Caki2 (cell line): ENCODE measurements at places on chromosomes 4 and X.

DNA sequence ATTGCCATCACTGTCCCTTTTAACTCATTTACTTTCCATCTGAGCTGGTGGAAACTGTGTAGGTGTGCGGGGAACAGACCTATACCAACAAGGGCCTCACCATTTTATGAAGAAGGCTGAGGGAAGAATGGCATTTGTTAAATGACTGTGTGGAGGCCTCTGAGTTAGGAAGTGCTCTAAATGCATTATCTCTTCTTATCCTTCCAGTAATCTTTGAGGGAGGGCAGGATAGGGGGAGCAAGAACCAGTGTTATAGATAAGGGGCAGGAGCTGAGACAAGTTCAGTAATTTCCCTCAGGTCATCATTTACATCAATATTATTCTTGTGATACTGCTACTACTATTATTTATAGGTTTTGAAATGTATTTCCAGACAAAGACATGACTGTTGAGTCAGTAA is 122.4 kb upstream of the PDLIM3 start:
- no peak for DNase-seq

DNA sequence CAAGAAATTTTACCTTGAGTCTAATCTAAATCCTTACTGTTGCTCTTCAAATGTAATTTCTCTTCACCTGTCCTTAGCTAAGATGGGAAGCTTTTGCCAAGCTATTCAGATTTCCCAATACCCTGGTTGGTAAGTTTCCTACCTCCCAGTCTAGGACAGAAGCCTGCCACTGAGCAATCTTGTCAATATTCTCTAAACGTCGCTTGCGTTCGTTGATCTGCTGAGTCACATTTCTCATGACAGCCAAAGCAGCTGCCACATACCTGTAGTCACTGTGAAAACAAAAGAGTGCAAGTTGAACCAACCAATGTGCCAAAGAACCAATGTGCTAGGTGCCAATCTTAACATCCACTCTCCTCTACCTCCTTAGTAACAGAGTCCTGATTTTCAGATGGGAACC is 111.1 kb downstream of the ARHGEF9 start:
- peak; percentile 2 for DNase-seq

DNA sequence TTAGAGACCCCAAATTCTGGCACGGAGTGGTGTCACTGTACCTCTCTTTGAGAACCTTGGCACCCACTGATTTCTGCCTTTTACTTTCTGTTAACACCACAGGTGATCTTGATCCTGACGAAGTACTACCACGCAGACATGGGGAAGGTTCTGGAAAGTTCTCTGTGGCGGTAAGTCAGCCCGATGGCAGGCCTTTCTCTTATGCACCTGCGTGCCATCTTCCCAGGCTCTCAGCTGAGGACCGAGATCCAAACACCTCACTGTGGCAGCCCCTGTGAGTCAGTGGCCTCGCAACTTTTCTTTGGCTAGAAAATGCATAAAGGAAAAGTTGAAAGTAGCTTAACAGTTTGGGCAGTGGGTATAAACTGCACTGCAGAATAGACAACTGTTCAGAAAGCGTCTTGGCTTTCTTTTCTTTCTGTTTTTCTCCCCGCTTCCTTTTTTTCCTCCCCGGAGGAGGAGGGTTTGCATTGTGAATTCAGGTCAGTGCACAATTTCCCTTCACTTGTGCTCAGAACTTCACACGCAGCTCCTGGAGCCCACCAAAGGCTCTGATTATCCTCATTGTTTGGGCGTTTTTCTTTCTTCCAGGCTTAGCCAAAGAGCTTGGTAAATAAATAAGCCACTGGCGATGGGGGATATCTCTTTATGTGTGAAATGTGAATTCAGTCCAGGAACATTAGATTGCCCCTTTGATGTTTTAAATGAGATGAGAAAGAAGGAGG is 38.4 kb downstream of the PSAPL1 start:
- DNase-seq = no peak

- DNase-seq = peak; percentile 12
Measured at GRCh38 chrX:140733766-140734342, 24.3 kb downstream of the LINC00632 start.

DNA sequence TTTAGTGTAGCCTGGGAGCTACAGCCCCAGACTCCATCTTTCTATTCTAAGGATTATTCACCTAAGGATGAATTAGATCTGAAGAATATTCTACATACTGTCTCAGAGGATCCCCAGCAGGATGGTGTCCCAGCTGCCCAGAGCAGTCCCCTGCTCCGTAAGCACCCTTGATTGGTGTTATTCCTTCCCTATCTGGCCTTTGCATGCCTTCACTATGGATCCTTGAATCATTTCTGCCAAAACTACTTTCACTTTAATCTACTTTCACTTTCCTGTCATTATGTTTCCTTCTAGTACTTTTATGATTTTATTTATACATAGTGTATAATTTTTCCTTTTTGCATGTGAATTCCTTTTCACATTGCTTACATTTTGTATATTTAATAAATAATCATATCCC is 39.2 kb downstream of the ARHGAP24 start:
- DNase-seq = no peak

GRCh38 chr4:30945586-30945985 is 225.4 kb downstream of the PCDH7 start:
- peak; percentile 58 for DNase-seq

DNA sequence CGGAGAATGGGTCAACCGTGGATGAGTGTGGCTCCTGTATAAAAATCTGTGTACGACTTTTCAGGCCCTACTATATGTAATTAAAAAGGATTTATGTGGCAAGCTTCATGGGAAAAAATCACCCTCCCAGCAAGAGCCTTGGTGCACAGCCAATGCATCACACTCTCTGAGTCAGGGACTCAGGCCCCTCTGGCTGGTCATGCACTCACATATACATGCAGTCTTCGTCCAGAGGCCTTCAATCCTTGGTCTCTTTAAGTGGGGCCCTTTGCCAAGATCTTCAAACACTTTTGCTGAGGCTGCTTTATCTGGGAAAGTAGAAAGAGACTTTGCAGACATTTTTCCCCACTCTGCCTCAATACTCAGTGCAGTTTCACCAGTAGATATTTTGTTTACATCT is 311.4 kb upstream of the FSTL5 start:
- no peak for DNase-seq

GRCh38 chr4:15990570-15991285 is 27.8 kb upstream of the FGFBP2 start:
- no peak for DNase-seq

- DNase-seq = no peak
Measured at GRCh38 chr4:82528074-82528473, 33.7 kb downstream of the TMEM150C start.

GRCh38 chr4:53121264-53121865 is 244.5 kb downstream of the SCFD2 start:
- no peak for DNase-seq

GRCh38 chrX:97021680-97022079 is 138.0 kb downstream of the RPA4 start:
- no peak for DNase-seq

DNA sequence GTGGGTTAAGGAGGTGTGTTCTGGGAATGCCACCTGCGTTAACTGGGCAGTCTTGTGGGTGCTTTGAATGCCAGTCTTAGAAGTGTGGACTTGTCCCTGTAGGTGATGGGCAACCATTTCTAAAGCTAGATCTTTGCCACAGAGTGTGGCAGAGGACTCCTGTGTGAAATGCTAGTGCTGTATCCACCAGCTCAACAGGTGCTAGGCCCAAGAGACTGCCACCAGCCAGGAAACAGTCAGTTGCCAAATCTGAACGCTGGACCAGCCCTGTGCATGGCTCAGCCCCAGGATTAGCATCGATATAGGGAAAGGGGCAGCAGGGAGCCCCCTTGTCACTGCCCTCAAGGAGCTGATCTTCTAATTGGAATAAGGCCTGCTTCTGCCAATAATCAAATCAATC is 35.3 kb downstream of the STARD8 start:
- DNase-seq = no peak

DNA sequence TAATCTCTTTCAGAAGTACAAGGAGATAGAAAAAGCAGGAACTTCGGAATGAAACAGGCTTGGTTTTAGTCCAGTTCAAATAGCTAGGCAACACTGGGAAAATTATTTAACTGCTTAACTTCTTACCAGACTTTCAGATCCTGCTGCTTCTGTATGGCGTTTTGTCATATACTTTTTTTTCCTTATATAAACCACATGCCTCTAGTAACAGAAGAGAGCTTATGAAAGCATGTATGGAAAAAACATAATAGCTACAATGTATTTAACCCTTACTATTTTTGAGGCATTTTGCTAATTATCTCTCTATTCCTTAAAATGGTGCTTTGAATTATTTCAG is 439.6 kb downstream of the INPP4B start:
- no peak for DNase-seq

- DNase-seq = no peak
Measured at GRCh38 chrX:57289089-57289488, 2.6 kb downstream of the FAAH2 start.

- DNase-seq = no peak
Measured at GRCh38 chrX:134502686-134503085, 42.7 kb downstream of the HPRT1 start.

- peak; percentile 17 for DNase-seq
Measured at GRCh38 chr4:109915385-109916026, 2.8 kb downstream of the EGF start.

- DNase-seq = no peak
Measured at GRCh38 chr4:16883806-16884205, 14.6 kb downstream of the LDB2 start.

DNA sequence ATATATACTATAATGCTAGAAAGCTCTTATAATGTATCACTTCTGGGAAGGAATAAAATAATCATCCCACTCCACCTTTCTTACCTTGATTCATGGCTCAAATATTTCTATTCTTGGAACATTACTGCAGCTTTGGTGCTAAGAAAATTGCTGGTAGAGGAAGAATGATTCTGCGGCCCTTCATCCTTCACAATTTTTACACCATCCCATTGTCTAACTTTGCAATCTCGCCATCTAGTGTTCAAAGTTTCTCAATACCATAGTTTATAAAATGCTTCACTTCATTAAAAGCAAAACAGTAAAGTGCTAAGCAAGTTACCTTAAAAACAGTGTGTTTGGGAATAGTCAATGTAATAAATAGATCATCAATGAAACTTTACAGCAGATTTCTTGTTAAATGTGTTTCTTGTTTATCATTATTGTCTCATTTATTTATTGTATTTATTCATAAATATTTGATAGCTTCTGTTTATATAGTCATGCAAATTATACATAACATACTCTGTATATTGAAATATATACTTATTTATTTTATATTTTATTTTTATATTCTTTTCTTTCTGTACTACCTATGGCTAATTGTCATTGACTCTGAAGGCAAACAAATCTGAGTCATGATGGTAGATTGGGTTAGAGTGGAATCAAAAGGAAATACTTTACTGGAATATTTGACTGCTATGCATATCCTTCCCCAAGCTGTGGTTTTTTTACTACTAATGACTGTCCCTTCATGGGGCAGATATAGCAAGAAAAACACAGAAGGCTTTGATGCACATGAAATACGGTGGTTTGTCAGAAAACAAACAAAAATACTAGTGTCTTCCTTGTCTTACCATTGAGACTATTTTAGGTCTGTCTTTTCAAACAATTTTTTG is 390.7 kb downstream of the MAPK10 start:
- DNase-seq = peak; percentile 50

DNA sequence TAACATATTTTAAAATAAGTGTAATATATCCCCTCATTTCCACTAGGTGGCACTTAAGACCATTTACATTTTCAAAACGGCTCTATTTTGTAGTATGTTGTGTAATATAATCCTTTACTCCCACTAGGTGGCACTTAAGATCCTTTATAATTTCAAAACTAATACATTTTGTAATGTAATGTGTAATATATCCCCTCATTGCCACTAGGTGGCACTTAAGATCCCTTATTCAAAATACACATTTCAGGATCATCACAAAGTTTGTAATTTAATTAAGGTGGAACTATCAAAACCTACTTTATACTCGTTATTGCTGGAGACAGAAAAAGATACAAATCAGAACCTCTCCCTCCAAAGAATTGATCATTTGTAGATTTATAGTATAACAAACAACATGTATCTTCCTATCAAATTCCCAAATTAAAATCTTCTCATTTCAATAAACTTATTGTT is 132.5 kb downstream of the ARHGAP6 start:
- DNase-seq = peak; percentile 41

GRCh38 chr4:11602606-11603340 is 174.1 kb upstream of the HS3ST1 start:
- DNase-seq = no peak

DNA sequence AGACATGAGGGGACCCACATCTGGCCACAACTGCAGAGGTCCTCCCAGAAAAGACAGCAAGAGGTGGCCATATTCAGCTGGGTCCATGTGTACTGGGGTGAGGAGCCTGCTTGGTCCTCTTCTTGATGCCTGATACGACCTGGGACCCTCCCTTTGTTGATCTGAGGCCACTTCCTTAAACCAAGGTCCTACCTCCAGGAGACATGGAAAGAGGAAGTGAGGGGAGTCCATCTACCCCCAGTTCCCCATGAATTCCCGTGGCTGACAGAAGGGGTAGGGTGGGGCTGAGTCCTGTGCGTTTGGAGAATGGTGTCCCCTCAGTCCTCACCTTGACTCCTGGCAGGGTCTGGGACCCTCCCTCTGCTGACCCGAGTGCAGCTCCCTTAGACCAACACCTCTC is 2.1 kb downstream of the MAGEA10 start:
- DNase-seq = no peak

DNA sequence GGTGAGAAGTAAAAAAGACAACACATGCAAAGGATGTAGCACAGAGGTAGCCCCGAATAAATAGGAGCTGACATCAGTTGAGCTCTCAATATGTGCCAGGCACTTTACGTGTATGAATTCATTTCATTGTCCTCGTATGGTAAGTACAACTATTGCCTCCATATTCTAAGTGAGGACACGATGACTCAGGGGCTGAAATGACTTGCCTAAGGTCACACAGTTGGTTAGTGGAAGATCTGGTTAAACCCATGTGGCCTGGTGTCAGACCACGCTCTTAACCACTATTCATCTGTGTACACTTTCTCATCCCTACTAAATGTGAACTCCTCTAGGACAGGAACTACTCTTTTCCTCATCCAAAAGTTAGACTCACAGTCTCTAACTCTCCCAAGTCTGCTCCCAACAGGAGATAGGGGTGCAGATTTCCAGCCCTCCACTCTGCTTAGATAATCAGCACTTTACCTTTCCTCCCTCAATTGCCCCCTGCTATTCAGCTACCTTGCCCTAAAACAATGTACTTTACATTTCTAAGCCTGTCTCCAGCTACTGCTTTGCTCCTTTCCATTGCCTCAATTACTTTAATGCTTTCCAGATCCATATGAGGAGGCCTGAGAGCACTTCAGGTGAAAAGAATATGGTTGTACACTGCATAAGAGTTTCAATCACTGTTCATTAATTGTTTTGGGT is 58.8 kb upstream of the LHFPL1 start:
- DNase-seq = no peak

GRCh38 chr4:149985981-149986380 is 92.3 kb upstream of the DCLK2 start:
- no peak for DNase-seq

DNA sequence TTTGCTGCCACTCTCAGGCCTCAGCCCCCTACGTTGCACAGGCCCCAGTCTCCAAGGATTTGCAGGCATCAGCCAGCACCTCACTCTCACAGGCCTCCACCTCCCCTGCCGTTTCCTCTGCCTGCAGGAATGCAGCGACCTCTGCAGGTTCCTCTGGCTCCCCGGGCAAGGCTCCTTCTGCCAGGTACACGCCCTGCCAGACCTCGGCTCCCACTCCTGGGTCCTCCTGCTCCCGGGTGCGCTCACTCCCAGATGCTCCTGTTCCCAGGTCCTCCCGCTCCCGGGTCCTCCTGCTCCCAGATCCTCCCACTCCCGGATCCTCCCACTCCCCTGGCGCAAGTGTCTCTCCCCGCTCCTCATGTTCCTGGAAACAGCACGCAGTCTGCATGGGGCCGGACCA is 144.4 kb upstream of the RADX start:
- no peak for DNase-seq

GRCh38 chr4:153212736-153213135 is 8.5 kb downstream of the TRIM2 start:
- DNase-seq = no peak
